ENCODE measurements at places on chromosomes 2 and 18.

- no peak for DNase-seq
These were observed 124.1 kb upstream of the EML6 start for GRCh38 chr2:54599326-54599710.

GRCh38 chr2:27844821-27845255 is 45.3 kb downstream of the RBKS start:
- no peak for DNase-seq

DNA sequence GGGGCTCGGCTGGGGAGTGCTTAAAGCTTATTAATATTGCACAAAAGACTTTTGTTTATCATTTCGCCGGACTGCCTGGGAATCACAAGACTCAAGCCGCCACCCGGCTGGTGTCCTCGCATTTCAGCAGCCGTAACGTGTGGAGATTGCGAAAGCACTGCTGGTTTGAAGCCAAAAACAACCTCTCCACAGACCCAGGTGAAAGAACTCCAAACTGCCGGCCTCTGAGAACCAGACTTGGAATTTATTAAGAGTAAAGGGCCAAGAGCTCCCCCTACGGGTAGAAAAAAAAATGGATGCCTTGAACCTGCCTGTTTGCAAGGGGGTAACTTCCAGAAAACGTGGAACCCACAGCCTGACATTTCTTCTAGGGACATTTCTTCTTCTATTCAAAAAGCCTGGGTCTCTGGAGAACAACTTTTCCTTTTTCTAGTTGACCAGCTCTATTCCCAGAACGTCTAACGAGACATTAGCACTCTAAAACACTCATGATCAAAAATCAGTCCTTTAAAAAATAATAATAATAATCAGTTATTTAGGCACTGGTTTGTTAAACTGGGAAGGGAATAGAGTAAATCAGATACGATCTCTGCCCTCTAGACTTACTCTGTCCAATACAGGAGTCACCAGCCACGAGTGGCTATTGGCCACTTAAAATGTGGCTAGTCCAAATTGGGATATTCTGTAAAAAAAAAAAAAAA is 216.3 kb downstream of the C1D start:
- DNase-seq: peak; percentile 77

DNA sequence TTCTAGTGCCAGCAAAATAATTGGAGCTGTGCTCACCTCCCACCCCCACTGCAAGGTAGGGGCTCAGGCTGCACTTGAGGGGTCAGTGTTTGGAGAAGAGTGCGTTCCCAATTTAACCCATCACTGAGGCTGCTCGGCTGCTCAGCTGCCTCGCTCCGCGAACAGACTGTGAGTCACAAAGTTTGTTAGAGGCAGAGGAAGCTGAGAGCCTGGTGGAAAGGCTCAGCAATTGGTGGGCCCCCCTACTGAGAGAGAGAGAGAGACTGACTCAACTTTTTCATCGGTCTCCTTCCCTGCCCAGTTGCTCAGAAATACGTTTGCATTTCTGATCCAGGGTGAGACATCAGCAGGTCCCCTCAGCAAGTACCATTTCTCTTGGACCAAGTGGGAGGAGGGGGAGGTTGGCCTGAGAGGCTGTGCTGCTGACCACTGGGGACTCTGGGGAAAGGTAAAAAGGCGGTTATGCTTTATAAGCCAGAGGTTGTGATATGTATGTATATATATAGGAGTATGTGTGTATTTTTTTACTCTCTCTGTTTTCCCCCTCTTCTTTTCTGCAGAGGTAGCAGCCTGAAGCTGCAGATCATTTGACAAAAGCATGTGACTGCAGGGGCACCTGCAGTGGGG is 1.5 kb downstream of the EFR3B start:
- no peak for DNase-seq

DNA sequence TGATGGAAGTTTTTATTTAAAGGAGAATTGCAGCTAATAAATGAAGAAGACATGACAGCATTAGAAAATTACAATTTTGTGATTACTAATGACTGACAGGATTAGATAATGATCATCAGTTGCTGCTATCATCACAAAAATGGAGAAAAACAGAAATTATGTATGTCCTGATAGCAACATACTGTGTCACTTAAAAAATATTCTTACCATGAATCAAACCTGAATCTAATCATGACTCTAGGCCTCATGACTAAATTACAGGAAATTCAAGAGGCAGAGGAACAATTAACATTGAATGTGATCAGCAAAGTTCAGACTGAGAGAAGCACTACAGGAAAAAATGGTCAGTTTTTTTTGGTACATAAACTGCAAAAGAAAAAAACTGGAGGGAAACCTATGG is 147.8 kb downstream of the PMAIP1 start:
- DNase-seq: no peak

- DNase-seq: no peak
These were observed 38.2 kb upstream of the MCM6 start for GRCh38 chr2:135914485-135914884.

DNA sequence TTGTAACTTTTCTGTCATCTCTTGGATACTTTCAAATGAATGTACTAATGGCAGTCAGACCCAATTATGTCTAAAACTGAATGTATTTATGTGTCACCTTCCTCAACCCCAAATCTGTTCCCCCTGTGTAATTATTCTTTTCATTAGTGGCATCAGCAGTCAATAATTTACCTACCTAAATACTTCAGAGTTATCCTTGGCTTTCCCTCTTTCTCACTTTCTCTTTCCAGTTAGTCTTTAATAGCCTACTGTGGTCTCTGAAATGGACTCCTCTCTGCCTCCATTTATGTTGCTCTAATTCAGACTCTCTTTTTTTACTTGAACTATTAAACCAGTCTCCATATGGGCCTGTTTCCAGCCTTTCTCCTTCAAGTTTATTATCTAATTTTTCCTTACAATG is 21.0 kb downstream of the C18orf63 start:
- DNase-seq: no peak

GRCh38 chr2:204114295-204115136 is 178.0 kb downstream of the ICOS start:
- DNase-seq: peak; percentile 52

All from endothelial cell (in vitro differentiated cells).